ENCODE measurements at places on chromosomes 12 and 14.

- DNase-seq = no peak
Observed at GRCh38 chr14:51654533-51654845, 2.8 kb downstream of the FRMD6 start.

DNA sequence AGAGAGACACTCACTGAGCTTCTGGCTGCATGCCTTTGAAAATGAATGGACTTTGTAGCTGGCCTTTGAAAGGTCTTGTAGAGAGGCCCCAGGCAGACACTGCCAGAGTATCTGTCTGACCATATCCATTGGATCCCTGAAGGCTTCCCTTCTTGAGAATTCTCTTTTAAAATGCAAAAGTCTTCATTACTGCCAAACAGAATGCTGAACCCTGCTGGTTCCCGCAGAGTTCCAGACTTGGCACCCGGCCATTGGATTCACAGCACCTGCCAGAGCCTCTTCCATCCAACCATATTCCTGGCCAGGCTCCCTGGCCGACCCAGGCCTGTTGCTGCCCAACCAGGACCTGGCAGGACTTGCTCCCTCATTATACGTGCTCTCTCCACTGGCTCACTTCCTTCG is 182.5 kb downstream of the GXYLT1 start:
- DNase-seq = peak; percentile 28

DNA sequence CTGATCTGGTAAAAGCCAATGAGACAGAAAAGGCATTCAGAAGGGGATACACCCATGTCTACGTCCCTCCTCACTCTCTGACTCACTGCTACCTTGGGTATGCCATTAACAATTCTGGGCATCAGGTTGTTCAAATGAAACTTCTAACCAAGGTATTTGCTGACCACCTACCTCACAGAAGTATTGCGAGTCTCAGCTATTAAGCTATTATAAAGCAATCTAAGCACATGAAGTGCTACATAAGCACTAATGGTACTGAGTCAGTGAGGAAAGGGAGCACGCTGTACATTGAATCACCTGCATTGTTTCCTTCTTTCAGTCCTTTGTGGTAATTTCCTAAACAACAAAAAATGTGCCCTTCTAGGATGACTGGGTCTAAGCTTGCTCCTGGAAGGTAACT is 62.8 kb upstream of the CCDC91 start:
- DNase-seq = no peak

- DNase-seq = peak; percentile 66
Observed at GRCh38 chr12:6828781-6829535, 751 bp downstream of the P3H3 start.

DNA sequence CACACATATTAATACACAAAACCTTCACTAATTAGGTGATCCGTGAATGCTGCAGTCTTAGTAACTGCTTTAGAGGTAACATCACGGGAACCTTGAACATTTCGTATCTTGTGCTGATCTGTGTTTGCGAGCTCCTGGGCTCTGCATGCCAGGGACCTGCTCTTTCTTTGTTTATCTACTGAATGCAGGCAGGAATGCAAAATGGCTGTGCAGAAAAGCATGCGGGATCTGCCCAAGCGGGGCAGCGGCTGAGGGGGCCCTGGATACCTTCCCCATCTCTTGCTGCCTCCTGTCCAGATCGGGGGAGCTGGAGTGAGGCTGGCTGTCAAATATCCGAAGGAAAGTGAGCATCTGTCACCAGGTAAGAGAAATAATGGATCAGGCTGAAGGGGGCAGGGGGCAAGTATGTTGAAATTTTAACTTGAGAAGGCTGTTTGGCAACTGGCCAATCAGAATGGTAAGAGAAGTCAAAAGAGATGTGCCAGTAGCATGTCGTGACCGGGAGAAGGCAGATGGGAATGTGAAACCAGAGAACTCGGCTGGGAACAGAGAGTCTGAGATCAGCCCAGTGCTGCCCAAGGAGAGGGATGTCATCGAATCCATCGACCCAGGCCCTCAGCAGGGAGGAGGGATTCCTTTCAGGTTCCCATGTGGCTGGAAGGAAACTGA is 191.4 kb downstream of the TTC7B start:
- peak; percentile 69 for DNase-seq

GRCh38 chr12:128810182-128811127 is 13.3 kb downstream of the SLC15A4 start:
- peak; percentile 93 for DNase-seq

DNA sequence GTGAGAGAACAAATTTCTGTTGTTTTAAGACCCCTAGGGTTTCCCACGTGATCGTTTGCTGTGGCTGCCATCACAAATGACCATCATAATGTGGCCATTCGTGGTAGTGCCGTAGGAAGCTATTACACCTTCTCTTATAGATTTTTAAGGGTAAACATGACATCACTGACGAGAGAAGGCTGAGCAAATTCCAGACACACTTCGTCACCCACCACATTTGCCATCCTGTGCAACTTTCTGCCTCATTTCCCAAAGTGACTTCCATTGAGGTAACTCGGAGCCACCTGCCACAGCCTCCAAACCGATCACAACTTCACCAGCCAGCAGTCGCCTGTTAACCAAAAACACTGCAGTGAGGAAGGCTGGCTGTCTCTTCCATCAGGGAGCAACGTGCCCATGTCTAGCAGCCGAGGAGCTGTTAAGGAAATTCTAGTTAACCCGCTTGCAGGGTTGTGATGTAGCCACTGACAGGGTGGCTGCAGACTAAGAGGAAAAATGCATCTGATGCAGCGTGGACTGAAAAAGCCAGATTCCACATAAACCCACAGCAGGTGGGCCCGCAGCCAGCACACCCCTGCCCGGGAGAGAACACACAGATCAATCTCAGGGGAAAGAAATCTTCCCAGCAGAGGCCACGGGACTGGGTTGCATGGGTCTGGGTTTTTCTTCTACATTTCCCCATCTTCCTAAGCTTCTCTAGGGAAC is 44.6 kb downstream of the CCDC85C start:
- no peak for DNase-seq

DNA sequence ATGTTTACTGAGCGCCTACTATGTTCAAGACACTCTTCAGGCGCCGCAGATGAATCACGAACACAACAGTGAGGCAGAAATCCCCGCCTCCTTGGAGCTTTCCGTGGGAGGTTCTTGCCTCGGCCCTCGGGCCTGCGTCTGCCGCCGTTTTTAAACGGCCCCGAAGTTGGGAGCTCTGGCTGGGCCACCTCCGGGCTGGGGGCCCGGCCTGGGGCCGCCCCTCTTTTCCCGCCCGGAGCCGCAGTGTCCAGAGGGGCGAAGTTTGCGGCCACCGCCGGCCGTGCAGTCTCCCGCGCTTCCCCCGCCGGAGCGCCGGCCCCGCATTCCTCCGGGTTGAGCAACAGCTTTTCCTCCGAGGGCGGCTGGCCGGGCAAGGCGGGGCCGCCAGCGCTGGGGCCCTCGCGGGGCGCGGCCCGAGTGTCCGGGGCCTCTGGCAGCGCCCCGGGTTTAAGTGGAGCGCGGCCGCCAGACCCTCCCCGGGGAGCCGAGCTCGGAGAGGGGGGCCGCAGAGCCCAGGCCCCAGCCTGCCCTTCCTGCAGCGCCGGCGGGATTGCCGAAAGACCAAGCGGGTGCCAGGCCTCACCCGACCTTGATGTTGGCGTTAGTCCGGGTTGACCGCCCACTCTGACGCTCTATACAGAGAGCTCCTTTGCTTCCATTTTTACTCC is 18.7 kb upstream of the CTDSP2 start:
- DNase-seq = peak; percentile 70

GRCh38 chr14:77311217-77311616 is 9.5 kb downstream of the POMT2 start:
- peak; percentile 32 for DNase-seq

GRCh38 chr12:11801643-11802042 is 152.2 kb downstream of the ETV6 start:
- DNase-seq = no peak

GRCh38 chr12:103677341-103677740 is 90.3 kb downstream of the STAB2 start:
- DNase-seq = no peak

GRCh38 chr14:64715146-64715627 is 11.0 kb downstream of the PLEKHG3 start:
- DNase-seq = no peak

DNA sequence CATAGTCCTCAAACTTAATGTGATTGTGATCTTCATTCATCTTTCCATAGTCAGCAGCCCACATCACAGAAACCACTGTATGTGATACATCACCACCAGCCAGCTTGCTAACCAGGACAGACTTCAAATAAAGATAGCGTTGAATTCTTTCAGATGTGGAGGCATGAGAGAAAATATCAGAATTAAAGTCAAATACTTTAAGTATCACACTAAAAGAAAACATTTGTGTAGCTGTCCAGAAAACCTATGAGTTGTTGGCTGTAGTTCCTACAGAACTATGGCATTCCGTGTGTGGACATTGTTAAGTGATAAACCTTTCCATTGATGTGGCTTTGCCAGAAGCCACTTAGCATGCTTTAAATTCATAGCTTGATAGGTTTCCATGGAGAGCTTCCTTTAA is 105.1 kb downstream of the LLPH start:
- no peak for DNase-seq

DNA sequence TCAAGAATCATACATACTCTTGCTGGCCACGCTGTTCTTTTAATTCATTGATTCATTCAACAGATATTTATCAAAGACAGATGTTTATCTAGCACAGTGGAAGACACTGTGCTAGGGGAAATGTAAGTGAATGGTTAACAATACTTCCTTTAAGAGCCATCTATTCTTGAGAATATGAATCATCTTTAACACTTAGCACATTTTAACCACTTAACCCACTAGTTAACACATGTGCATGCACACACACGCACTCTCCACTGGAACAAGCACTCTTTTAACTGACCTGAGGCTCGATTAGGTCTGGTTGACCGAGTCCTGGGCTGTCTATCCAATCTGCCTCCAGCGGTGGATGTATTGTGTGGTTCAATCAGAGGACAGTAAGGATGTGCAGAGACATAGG is 34.6 kb downstream of the LMNTD1 start:
- peak; percentile 7 for DNase-seq

GRCh38 chr14:36660736-36661505 is 739 bp upstream of the PAX9 start:
- DNase-seq = no peak

DNA sequence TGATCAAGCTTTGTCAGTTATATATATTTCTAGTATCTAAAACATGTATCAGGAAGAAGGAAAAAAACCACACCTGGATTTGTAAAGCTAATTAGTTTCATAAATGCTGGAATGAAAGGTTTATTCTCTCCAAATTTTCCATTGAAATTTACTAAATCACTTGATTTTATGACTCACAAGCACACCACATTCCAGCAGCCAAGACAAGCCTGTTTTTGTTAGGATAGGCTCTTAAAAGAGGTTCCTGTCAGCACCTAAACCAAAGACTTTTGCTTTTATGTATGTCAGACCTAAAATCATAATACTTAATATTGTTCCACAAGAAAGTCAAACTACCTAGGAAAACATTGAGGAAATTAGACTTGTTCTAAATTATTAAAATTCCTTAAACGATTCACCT is 85.3 kb upstream of the PAWR start:
- peak; percentile 26 for DNase-seq

- DNase-seq = no peak
Observed at GRCh38 chr12:28958553-28959195, 190.4 kb upstream of the FAR2 start.

GRCh38 chr12:127162902-127163301 is 1104.1 kb upstream of the TMEM132C start:
- peak; percentile 39 for DNase-seq

DNA sequence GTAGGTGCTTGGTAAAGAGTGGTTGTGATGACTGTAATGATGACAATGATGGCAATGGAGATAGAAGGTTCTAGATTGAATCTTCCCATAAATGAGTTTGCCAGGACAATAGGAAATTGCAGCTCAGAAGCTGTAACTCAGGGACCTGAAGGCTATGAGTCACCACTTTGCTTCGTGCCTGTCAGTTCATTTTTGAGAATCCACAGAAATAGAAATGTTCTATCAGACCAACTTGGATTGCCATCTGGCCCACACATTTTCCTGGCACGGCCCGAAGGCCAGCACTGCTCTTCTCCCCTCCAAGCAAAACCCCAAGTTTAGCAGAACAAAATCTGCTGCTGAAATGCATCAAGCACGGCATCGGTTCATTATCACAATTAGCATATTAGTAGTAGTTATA is 1127.0 kb downstream of the BCL11B start:
- DNase-seq = no peak

DNA sequence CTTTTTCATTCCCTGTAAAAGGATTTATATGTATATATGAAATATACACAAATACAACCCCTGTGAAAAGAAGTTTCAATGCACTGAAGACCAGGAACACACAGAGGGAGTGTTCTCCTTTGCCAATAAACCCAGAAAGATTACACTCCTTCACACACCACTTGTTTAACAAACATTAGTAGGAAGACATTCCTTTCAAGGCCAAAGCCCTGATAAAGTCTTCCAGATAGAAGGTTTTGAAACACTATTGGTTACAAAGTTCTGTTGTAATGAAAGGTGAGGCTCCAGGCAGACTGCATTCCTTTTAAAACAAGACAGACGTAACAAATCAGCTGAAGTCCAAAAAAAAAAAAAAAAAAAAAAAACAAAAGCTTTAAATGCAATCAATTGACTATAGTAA is 81.0 kb downstream of the PTPN21 start:
- DNase-seq = no peak

DNA sequence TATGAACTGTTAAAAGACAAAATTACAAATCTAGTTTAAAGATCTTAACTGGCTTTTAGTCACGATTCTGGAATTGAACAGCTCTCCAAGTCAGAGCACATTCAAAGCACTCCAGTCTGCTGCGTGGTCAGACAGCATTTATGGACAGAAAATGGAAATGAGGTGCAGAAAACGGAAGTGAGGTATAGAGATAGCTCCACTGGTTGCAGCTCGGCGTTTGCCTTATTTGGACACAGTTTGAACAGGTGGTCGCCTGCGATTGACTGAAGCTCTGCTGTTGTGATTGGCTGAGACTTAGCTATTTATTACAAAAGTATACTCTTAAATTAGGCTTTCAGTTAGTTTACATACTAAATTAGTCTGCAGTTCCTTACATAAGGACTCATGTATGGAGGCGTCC is 28.3 kb downstream of the TRIM9 start:
- DNase-seq = no peak

DNA sequence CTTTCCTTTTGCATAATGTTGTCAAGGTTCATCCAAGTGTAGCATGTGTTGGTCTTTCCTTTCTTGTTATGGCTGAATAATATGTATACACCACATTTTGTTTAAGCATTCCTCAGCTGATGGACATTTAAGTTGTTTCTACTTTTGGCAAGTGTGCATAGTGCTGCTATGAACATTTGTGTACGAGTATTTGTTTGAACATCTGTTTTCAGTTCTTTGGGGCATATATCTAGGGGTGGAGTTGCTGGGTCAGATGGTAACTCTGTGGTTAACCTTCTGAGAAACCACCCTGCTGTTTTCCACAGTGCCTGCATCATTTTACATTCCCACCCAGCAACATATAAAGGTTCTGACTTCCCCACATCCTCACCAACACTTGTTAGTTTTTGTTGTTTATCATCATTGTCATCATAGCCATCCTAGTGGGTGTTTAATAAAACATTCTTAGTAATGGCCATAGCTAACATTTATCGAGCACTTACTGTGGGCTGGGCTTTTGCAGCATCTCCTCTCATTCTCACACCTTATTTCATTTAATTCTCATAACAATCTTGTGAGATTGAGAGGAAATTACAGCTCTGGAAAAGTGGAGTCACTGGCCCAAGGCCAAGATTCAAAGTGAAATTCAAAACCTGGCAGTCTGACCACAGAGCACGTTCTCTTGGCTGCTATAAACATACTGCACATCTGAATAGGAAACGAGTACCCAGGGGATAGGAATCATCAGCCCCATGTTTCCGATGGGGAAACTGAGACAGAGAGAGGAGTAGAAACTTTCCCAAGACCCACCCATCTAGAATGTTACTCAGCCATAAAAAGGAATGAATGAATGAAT is 193.6 kb downstream of the KSR2 start:
- DNase-seq = no peak

All from myocyte (in vitro differentiated cells).